ENCODE measurements at places on chromosomes 11 and 22.
A peak's percentile ranks its signal among the peaks of the same experiment; 100 is the strongest.

DNA sequence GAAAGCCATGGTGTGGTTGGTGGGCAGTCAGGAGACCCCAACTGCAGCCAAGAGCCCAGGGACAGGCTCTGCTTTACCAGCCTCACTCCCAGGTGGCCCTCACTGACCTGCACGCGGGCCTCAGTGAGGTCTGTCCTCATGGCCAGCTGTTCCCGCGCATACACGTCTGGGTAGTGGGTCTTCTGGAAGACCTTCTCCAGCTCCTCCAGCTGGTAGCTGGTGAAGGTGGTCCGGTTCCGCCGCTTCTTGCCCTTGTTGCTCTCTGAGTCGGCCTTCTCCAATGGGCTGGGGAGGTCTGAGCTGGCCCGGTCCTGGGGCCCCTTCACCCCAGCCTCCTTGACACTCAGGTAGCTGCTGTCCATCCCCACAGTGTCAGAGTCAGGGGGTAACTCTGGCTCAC, 34.7 kb downstream of the ALX4 start:
- DNase-seq: no peak

GRCh38 chr11:20654038-20654437, 15.3 kb upstream of the NELL1 start:
- DNase-seq: no peak

- no peak for DNase-seq
Observed at GRCh38 chr22:35392357-35392756, 7.6 kb upstream of the MCM5 start.

- no peak for DNase-seq
Observed at GRCh38 chr11:83034673-83035014, 37.1 kb downstream of the RAB30 start.

- no peak for DNase-seq
Observed at GRCh38 chr11:104041792-104042191, 5.4 kb downstream of the DDI1 start.

- DNase-seq: no peak
Observed at GRCh38 chr22:48342016-48342415, 1485.7 kb downstream of the BRD1 start.

DNA sequence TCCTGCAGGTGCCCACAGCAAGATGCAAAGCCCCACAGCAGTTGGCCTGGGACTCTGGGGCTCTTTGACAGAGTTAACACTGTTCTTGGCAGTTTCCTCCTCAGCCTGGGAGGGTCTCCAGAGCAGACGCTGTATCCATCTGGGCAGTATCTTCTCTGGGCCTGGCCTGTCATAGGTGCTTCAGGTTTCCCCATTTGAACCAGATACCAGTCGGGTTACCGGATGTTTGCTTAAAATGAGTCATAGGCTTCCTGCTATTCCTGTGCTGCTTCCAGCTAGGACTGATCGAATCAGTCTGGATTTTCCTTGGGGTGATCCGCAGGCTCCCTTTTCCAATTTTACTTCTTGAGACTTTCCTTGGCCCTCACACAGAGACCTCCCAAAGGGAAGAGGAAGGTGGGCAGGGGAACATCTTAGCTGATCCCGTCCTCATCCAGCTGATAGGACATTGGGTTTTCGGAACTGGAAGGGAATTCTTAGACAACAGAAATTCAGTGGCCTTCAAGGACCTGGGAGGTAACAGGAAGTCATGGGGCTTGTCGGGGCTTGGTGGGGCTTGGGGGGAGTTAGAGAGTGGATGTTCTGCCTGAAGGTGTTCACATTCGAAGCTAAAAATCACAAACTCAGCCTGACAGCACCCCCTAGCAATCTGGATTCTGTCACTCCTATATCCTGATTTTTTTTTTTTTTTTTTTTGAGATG, 2.4 kb upstream of the RANGAP1 start:
- DNase-seq: peak; percentile 63

DNA sequence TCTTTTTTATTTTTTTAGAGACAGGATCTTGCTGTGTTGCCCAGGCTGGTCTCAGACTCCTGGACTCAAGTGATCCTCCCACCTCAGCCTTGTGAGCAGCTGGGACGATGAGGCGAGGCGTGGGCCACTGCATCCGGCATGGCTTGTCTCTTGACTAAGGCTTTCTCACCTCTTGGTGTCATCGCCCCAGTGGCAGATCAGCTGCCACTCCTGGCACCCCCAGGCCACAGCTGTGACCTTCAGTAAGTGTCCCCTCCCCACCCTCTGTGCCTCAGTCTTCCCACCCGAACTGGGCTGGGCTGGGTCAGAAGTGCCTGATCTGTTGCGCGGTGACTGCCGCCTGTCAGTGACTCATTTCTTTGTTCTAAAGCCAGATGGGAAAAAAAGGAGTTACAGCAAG, 3.6 kb downstream of the SYNGR1 start:
- DNase-seq: no peak

GRCh38 chr11:71282581-71283351, 30.4 kb upstream of the SHANK2 start:
- no peak for DNase-seq

GRCh38 chr11:134640536-134640935, 228.5 kb upstream of the B3GAT1 start:
- no peak for DNase-seq

DNA sequence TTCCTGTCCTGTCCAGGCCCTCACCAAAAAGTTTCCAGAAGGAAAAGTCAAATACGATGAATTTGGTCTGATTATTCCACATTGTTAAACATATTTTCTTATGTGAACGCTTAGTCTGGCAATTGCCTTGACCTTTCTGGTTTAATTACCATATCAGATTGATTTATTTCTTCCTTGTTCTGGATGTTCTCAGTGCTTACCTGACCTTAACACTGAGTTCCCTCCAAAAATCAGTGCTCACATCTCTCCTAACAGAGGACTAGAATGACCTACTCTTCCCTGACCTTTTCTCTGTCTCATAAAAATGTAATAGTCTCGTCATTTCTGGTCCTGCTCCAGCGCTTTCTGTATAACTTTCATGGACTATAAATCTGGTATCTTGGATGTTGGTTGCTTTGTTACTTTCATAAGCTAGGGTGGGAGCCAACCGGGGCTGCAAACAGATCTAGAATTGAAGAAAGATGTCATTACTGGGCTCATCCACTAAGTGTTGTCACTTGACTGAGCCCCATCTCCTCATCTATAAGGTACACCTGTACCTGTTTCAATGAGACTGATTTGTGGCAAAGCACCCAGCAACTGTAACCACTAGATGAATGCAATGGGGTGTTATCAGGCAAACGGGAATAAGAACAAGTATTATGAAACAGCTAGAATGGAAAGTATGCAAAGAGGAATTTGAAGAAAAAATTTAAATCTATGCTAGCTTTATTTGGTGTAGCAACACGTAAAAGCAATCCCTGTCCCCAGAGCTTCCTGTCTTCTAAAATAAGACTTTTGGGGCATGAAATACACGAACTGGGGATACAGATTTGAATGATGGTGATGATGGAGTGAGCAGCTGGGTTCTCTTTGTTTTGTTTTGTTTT, 2.4 kb downstream of the FADS2 start:
- DNase-seq: no peak
